Pancreas (tissue), 10 donors: ENCODE measurements at places on chromosomes 5 and 9. TPM values are rescaled to one million over a fixed set of nuclear protein-coding genes. Genes with fewer than 3 reads are reported as not detected.

Gene MLANA
- total RNA-seq = not detected

- H3K4me1 ChIP-seq = no peaks in the 10 kb centered on the region
- no peak overlapping the region for H3K4me3 ChIP-seq
- H3K27me3 ChIP-seq = no peaks in the 10 kb centered on the region
These were observed 87.5 kb downstream of the SLIT3 start for GRCh38 chr5:169213479-169213878.

Gene PCDHA5
- 0.46 TPM for total RNA-seq

DNA sequence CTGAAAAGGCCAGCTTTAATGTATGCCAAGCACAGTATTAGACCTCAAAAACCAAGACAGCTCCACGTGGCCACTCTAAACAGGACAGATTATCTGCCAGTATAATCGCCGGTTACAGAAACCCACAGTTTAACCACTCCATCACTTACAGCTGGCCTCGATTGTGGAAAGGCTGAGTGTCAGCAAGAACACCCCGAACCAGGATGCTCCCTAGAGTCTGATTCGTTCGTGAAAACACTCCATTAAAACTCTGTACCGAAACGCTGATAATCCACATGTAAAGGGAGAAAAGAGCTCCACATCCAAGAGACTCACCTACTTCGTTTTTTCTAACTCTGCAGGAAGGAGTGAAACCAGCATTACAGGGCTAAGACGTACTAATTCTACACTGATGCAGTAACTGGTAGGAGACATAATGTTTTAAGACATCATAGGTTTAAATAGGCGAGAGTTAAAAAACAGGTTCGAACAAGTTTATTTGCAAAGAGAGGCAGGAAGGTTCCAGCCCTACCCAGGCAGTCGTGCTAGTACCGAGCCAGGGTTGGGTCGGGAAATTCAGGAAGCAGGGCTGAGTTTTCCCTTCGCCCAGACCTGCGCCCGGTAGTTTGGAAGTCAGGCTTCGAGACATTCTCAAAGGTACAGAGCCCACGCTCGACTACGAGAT is 949 bp downstream of the SERINC5 start:
- H3K27me3 ChIP-seq = no peaks in the 10 kb centered on the region
- peaks cover 16% of the 10 kb centered on the region for H3K4me1 ChIP-seq
- DNase-seq = no peak
- peak overlapping the region; percentile 89 for H3K27ac ChIP-seq
- H3K36me3 ChIP-seq = no peaks in the 10 kb centered on the region
- peak overlapping the region; percentile 59 for H3K4me3 ChIP-seq

GRCh38 chr5:61277781-61278180 is 54.3 kb upstream of the ZSWIM6 start:
- H3K4me3 ChIP-seq = no peak overlapping the region
- H3K27ac ChIP-seq = no peak overlapping the region
- no peak for DNase-seq

Gene NRARP
- 13.8 TPM for total RNA-seq

Gene NSA2
- total RNA-seq = 27.3 TPM

Gene C1QTNF3
- 3.0 TPM for total RNA-seq

DNA sequence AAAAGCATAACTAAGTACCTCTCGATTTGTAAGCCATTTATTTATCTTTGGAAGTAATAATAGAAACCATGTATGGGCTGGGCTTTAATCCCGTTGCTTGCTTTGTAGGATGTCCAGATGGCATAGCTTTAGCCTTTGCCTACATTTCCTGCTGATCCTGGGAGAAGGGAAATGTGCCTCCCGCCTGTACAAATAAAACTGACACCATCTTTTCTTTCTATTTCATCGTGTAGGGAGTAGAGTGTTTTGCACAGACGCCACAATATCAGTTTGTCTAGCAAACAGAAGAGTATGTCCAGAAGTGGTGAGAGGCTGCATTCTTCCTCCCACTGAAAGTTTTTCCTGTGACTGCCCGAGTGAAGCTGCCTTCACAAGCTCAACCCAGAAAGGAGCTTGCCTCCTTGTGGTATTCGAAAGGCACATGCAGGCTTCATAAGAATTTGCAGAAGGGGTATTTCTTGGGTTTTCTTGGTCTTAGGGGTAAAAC is 24.7 kb upstream of the TJP2 start:
- no peak for DNase-seq
- H3K27ac ChIP-seq = no peak overlapping the region
- H3K4me1 ChIP-seq = no peaks in the 10 kb centered on the region

- H3K27ac ChIP-seq = peak overlapping the region; percentile 16
- H3K4me3 ChIP-seq = peak overlapping the region; percentile 37
- DNase-seq = no peak
- no peaks in the 10 kb centered on the region for H3K27me3 ChIP-seq
These were observed 524 bp downstream of the PRR7 start for GRCh38 chr5:177447066-177447610.

- no peaks in the 10 kb centered on the region for H3K4me1 ChIP-seq
- no peaks in the 10 kb centered on the region for H3K36me3 ChIP-seq
- no peak overlapping the region for H3K4me3 ChIP-seq
- no peak for DNase-seq
- H3K27me3 ChIP-seq = no peaks in the 10 kb centered on the region
These were observed 254.8 kb downstream of the ADGRV1 start for GRCh38 chr5:90813392-90813791.

DNA sequence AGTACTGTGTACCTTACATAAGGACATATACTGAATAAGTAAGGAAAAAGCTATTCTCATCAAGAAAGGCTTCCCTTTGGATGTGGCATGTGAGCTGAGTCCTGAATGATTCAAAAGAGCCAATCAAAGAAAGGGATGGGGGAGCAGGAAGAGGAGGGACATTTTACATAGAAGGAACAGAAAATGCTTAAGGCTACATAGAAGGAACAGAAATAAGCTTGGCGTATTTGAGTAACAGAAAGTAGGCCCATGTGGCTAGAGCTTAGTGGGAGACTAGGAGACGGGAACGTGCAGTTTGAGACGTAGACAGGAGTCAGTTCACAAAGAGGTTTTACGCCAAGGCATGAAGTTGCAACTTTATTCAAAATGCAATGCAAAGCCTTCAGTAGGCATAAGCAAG is 126.3 kb downstream of the CEMIP2 start:
- no peak overlapping the region for H3K27ac ChIP-seq
- H3K4me1 ChIP-seq = no peaks in the 10 kb centered on the region
- no peaks in the 10 kb centered on the region for H3K36me3 ChIP-seq
- no peak for DNase-seq
- H3K27me3 ChIP-seq = no peaks in the 10 kb centered on the region

GRCh38 chr5:111929867-111930266 is 172.9 kb upstream of the NREP start:
- no peaks in the 10 kb centered on the region for H3K4me1 ChIP-seq
- no peak overlapping the region for H3K4me3 ChIP-seq
- DNase-seq = no peak
- H3K27me3 ChIP-seq = no peaks in the 10 kb centered on the region
- H3K27ac ChIP-seq = no peak overlapping the region

- H3K36me3 ChIP-seq = no peaks in the 10 kb centered on the region
- DNase-seq = no peak
- no peak overlapping the region for H3K27ac ChIP-seq
- H3K4me3 ChIP-seq = no peak overlapping the region
These were observed 1014.8 kb downstream of the NR2F1-AS1 start for GRCh38 chr5:92566113-92566786.
